ENCODE measurements at places on chromosomes 2 and 18. TPM values are rescaled to one million over a fixed set of nuclear protein-coding genes. Genes with fewer than 3 reads are reported as not detected.

The CNOT9 gene
- total RNA-seq = 44.1 TPM

DNA sequence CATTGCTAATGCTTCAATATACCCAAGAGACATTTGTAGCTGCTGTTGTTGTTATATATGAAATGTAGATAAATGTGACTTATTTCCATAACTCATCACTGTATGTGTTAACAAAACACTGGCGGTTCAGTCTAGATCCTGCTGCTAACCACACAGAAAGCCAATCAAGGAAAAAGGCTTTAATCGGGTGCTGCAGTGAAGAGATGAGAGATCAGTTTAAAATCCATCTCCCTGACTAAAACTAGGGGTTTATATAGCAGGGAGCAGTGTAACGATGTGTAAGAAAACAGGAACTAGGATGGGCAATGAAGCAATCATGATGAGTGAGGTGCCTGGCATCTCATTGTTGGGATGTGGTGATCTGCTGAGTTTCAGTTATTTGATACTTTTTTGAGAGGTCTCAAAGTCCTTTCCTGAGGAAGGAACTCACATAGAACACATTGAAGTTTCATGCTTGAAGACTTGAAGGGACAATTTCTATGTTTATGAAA, 677.7 kb upstream of the CDH7 start:
- H3K4me3 ChIP-seq = no peak overlapping the region
- no peaks in the 10 kb centered on the region for H3K27me3 ChIP-seq
- H3K27ac ChIP-seq = no peak overlapping the region
- H3K36me3 ChIP-seq = no peaks in the 10 kb centered on the region
- no peaks in the 10 kb centered on the region for H3K4me1 ChIP-seq
- no peak for DNase-seq

The DNAJC5G gene
- not detected for total RNA-seq

DNA sequence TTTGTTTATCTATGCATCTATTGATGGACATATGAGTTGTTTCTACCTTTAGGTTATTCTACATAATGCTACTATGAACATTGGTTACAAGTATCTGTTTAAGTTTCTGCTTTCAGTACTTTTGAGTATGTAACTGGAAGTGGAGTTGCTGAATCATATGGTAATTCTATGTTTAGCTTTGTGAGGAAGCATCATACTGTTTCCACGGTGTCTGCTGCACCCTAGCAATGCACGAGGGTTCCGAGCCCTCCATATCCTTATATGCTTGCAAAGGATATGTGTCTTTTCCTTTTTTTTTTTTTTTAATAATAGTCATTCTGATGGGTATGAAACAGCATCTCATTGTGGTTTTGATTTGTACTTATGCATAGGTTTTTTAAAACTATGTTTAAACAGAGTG, 83.7 kb downstream of the FMNL2 start:
- H3K4me3 ChIP-seq = no peak overlapping the region
- DNase-seq = no peak
- no peaks in the 10 kb centered on the region for H3K4me1 ChIP-seq

GRCh38 chr18:579238-579637, 942 bp upstream of the CETN1 start:
- no peak for DNase-seq
- no peak overlapping the region for H3K4me3 ChIP-seq
- no peaks in the 10 kb centered on the region for H3K4me1 ChIP-seq
- H3K27ac ChIP-seq = no peak overlapping the region
- H3K36me3 ChIP-seq = no peaks in the 10 kb centered on the region

DNA sequence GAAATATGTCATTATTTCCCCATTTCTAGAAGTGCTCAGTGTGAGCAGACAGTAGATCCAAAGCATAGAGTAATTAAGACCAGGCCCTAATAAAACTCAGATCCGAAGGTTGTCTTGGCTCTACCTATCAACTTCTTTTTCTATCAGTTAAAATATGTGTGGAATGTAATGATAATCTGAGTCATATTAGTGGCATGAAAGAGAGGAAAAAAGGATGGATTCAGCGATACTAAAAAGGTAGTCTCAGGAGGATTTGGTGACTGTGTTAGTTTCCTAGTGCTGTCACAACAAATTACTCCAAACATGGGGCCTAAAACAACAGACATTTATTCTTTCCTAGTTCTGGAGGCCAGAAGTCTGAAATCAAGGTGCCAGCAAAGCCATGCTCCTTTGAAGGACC, 103.7 kb upstream of the NABP1 start:
- no peaks in the 10 kb centered on the region for H3K36me3 ChIP-seq
- H3K27ac ChIP-seq = no peak overlapping the region
- H3K4me1 ChIP-seq = peaks cover 14% of the 10 kb centered on the region
- no peak overlapping the region for H3K4me3 ChIP-seq
- H3K27me3 ChIP-seq = no peaks in the 10 kb centered on the region
- DNase-seq = no peak

- H3K27ac ChIP-seq = no peak overlapping the region
- H3K36me3 ChIP-seq = no peaks in the 10 kb centered on the region
- DNase-seq = no peak
- H3K4me3 ChIP-seq = no peak overlapping the region
- peaks cover 10% of the 10 kb centered on the region for H3K4me1 ChIP-seq
Observed at GRCh38 chr2:23377771-23378170, 7.2 kb upstream of the KLHL29 start.

GRCh38 chr2:136124805-136125204, 6.9 kb upstream of the CXCR4 start:
- peak overlapping the region; percentile 100 for H3K27ac ChIP-seq
- H3K27me3 ChIP-seq = no peaks in the 10 kb centered on the region
- H3K4me1 ChIP-seq = peaks cover 68% of the 10 kb centered on the region

The ADD2 gene
- total RNA-seq = 7.5 TPM

The TRPM8 gene
- not detected for total RNA-seq

- H3K27me3 ChIP-seq = no peaks in the 10 kb centered on the region
- H3K4me3 ChIP-seq = no peak overlapping the region
- no peaks in the 10 kb centered on the region for H3K36me3 ChIP-seq
- H3K27ac ChIP-seq = no peak overlapping the region
Observed at GRCh38 chr2:9234680-9235146, 28.1 kb downstream of the ASAP2 start.

The DOK1 gene
- total RNA-seq = 9.9 TPM

GRCh38 chr2:61055557-61055956, 10.1 kb upstream of the SANBR start:
- no peak overlapping the region for H3K4me3 ChIP-seq
- H3K27ac ChIP-seq = no peak overlapping the region
- no peaks in the 10 kb centered on the region for H3K27me3 ChIP-seq

The CMPK2 gene
- total RNA-seq = 15.2 TPM

The SPR gene
- total RNA-seq = 0.58 TPM

GRCh38 chr18:63339920-63340484, 20.4 kb upstream of the BCL2 start:
- no peaks in the 10 kb centered on the region for H3K27me3 ChIP-seq
- DNase-seq = no peak
- H3K36me3 ChIP-seq = peaks cover 6% of the 10 kb centered on the region
- H3K4me3 ChIP-seq = no peak overlapping the region
- no peak overlapping the region for H3K27ac ChIP-seq

The ITGA6 gene
- total RNA-seq = 50.7 TPM

DNA sequence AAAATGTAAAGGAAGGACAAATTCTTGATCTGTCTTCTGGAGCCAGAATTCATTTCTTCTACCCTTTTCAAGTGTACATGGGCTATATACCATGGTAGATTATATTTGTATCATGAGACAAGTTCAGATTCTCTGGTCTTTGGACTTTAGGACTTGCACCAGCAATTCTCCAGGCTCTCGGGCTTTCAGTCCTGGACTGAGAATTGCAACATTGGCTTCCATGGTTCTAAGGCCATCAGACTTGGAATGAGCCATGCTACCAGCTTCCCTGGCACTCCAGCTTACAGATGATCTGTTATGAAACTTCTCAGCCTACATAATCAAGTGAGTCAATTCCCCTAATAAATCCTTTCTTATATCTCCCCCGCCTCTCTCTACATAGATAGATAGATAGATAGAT, 33.3 kb downstream of the SRD5A2 start:
- no peaks in the 10 kb centered on the region for H3K36me3 ChIP-seq
- DNase-seq = no peak
- no peak overlapping the region for H3K27ac ChIP-seq
- H3K4me1 ChIP-seq = no peaks in the 10 kb centered on the region
- no peaks in the 10 kb centered on the region for H3K27me3 ChIP-seq
- H3K4me3 ChIP-seq = no peak overlapping the region

DNA sequence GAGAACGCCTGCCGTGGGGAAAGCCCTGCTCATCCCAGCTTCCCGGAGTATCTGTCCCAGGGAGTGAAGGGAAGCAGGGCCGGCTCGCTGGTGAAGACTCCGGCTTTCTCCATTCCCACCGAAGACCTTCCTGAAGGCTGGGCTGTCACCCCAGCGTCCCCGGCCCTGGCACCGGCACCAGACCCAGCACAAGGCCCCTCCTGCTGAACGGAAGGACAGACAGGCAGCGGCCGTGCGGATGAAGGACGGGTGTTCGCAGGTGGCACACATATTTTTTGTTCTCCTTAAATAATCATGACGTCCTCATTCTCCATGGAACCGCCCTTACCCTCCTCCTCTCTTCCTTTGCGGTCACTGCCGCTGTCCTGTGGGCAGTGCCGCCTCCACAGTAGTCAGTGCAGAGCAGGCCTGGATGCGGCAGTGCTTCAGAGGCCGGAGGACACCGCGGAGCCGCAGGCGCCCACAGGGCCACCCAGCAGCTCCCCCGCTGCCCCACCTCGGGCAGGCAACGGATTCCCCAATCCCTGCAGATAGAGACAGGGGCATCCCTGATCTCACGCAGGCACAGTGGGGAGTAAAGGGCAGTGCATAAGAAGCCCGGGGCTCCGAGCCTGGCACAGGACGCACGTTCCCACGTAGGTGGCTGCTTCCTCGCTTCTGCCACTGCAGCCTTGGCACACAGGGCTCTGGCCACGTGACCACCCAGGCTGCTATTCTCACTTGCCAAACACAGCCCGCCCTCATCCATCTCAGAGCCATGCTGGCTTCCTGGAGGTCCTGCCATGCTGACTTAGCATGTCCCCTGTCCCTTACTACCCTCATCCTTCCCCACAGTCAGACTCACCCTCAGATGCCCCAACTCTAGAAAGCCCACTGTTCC, 229.7 kb downstream of the EIPR1 start:
- no peak for DNase-seq
- no peaks in the 10 kb centered on the region for H3K27me3 ChIP-seq
- no peak overlapping the region for H3K27ac ChIP-seq
- no peaks in the 10 kb centered on the region for H3K36me3 ChIP-seq

The VWC2L gene
- total RNA-seq = not detected

DNA sequence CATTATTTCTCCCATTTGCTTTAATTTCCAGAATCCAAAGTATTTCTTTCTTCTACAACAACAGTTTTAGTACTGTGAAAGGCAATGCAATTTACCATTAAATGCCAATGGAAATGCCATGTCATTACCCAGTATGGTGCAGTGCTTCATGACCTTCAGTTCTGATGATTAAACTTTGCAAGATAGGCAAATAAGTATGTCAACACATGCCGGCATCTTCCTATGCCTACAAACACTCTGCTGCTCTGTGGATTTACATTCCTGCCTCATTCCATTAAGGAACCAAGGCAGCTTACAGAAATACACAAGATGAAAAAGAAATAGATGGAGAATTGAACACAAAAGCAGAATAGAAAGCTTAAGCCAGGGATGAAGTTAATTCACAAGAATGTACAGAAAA, 52.7 kb upstream of the PROKR1 start:
- H3K4me3 ChIP-seq = no peak overlapping the region
- peaks cover 2% of the 10 kb centered on the region for H3K27me3 ChIP-seq
- no peak overlapping the region for H3K27ac ChIP-seq
- DNase-seq = no peak
- H3K4me1 ChIP-seq = no peaks in the 10 kb centered on the region

The PARD6G gene
- total RNA-seq = 0.30 TPM

GRCh38 chr18:43525169-43525568, 247.9 kb upstream of the SYT4 start:
- no peak overlapping the region for H3K27ac ChIP-seq
- no peak for DNase-seq
- H3K36me3 ChIP-seq = no peaks in the 10 kb centered on the region
- no peak overlapping the region for H3K4me3 ChIP-seq

The GALNT13 gene
- total RNA-seq = not detected

- DNase-seq = no peak
- H3K36me3 ChIP-seq = no peaks in the 10 kb centered on the region
- no peaks in the 10 kb centered on the region for H3K4me1 ChIP-seq
- H3K27me3 ChIP-seq = no peaks in the 10 kb centered on the region
- no peak overlapping the region for H3K27ac ChIP-seq
- H3K4me3 ChIP-seq = no peak overlapping the region
Observed at GRCh38 chr2:112794841-112795240, 10.5 kb upstream of the IL1A start.

DNA sequence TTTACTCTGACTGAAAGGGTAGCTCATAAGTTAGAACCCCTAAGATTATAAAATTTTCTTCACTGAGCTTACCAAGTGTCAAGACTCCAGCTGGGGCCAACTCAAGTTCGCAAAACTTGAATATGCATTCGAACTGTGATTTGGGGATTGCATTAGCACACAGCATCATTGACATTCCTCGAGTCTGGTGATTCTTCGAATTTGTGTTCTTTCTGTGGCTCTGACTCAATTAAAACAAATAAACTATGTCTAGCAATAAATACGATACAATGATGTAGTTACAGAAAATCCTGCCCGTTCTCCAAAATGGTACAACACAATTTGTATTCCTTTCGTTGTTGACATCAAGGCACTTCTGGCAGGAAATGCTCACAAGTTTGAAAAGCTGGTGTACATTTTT, 11.1 kb downstream of the CCL20 start:
- H3K27ac ChIP-seq = no peak overlapping the region
- no peak for DNase-seq
- H3K36me3 ChIP-seq = no peaks in the 10 kb centered on the region
- H3K27me3 ChIP-seq = no peaks in the 10 kb centered on the region

The ATOH8 gene
- not detected for total RNA-seq

- H3K36me3 ChIP-seq = no peaks in the 10 kb centered on the region
- H3K27me3 ChIP-seq = peaks cover 13% of the 10 kb centered on the region
- no peak for DNase-seq
- H3K27ac ChIP-seq = peak overlapping the region; percentile 95
- H3K4me3 ChIP-seq = peak overlapping the region; percentile 11
Observed at GRCh38 chr2:218893349-218894150, 12.9 kb downstream of the WNT10A start.

The HNMT gene
- total RNA-seq = 0.15 TPM

DNA sequence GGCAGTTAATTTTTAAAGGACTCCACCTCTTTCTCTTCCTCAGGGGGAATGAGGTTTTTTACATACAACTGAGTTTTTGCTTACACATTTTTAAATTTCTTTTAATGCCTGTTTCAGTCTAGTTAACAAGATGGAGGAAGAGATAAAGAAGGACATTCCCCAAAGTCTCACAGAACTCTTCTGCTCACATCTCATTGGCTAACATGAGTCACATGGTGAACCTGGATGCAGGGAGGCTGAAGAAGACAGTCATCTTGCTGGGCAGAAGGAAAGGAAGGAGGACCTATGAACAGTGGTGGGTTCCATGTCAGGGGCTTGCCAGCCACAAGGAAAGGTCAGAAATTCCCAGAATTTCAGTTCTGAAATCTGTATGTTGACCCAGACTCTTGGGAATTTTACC, 10.4 kb upstream of the ST8SIA5 start:
- H3K4me1 ChIP-seq = no peaks in the 10 kb centered on the region
- no peak overlapping the region for H3K4me3 ChIP-seq
- no peaks in the 10 kb centered on the region for H3K36me3 ChIP-seq
- no peak overlapping the region for H3K27ac ChIP-seq
- DNase-seq = no peak

The CPSF3 gene
- 21.3 TPM for total RNA-seq

The EVA1A gene
- not detected for total RNA-seq

Measured in T-cell (primary cell).